ENCODE measurements at places on chromosomes 12 and 14.

DNA sequence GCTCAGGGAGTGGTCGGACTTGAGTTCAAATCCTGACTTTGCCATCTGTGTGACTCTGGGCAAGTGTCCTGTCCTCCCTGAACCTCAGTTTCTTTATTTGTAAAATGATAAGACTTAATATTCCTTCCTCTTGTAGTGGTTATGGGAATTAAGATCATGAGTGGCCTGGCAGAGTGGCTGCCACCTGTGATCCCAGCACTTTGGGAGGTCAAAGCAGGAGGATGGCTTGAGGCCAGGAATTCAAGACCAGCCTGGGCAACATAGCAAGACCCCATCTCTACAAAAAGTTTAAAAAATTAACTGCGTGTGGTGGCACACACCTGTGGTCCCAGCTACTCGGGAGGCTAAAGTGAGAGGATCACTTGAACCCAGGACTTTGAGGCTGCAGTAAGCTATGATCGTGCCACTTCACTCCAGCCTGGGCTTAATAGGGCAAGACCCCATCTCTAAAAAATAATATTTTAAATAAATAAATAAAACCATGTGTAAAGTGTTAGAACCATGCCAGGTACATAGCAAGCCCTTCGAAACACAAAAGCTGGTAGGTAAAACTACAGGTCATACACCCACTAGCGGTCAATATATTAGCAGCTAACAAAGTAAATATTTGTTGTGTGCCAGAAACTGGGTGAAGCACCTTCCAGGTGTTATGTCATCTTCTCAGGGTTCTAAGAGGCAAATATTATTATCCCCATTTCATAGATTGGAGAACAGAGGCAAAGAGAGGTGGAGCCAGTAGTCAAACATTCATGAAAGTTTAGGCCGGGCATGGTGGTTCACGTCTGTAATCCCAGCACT lies 17.4 kb upstream of the MAP1LC3B2 start:
- no peak for DNase-seq

DNA sequence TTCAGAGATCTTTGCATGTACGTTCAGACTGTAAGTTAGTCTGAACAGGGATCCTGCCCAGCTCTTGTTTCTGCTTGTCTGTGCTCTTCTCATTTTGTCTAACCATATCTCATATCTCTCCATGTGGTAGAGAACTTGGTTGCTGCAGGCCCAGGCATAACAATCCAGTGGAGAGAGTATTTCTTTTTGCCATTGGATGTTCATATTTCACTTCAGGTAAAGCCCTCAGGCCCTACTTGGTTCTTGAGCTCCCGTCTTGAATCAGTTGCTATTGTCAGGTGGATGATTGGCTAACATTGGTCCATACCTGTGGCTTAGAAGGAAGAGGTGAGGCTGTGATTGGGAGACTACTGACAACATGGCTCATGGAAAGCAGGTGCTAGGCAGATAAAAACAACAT lies 357.7 kb upstream of the FLRT2 start:
- no peak for DNase-seq

- no peak for DNase-seq
These were observed 86.0 kb downstream of the SLCO1A2 start for GRCh38 chr12:21248679-21249078.

GRCh38 chr14:94689218-94689984 lies 77.2 kb downstream of the SERPINA3 start:
- DNase-seq: peak; percentile 71

DNA sequence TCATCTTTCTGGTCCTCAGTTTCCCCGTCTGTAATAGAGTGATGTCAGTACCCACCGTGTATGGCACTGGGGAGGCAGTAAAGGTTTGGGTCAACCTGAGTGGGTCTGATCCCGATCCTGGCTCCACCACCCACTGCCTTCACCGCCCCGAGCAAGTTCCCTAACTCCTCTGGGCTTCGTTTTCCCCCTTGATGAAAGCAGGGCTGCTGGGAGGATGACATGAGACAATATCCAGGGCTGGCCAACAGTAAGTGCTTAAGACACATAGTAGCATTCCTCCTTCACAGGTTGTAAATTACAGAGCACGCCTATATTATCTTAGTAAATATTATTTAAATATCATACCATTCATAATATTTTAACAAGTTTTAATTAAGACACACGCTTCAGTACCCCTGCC lies 595 bp downstream of the PLEK2 start:
- no peak for DNase-seq

DNA sequence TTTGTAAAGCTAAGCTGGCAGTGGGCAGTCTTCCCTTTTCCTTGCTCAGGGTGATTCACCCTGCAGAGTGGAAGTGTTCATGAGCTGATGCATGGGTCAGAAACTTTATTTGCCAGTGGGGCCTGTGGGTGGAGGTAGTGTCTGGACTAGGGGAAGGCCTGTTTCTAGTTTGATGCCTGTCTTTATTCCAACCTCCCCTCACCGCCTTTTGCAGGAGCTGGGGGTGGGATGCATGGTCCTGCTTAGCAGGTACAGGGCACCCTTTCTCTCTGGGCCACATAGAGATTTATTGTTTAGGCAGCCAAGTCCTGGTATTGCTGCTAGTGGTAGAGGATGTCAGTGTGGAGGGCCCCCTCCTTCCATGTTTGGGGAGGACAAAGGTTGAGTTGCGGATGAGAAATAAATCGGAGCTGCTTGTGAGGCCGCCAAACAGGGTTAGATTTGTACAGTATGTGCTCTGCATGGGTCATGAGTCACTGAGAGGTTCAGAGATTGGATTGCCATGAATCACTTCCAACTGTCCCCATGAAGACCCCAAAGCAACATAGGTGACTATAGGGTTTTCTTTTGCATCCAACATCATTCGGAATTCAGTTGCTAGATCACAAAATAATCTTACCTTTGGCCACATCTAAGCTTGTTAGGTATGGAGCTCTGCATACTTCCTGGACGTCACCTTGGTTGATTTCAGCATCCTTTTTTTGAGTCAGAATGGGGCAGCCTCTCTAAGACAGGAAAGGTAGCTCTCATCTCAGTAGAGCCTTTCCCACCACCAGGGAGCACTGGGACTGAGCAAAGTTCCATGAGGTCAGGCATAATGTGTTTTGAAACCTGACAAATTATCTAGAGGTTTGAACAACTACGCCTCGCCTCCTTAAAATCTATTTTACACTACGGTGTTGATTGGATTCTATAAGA lies 8.8 kb downstream of the SMOC1 start:
- DNase-seq: no peak

- no peak for DNase-seq
These were observed 100.7 kb downstream of the DUSP16 start for GRCh38 chr12:12461923-12462315.

DNA sequence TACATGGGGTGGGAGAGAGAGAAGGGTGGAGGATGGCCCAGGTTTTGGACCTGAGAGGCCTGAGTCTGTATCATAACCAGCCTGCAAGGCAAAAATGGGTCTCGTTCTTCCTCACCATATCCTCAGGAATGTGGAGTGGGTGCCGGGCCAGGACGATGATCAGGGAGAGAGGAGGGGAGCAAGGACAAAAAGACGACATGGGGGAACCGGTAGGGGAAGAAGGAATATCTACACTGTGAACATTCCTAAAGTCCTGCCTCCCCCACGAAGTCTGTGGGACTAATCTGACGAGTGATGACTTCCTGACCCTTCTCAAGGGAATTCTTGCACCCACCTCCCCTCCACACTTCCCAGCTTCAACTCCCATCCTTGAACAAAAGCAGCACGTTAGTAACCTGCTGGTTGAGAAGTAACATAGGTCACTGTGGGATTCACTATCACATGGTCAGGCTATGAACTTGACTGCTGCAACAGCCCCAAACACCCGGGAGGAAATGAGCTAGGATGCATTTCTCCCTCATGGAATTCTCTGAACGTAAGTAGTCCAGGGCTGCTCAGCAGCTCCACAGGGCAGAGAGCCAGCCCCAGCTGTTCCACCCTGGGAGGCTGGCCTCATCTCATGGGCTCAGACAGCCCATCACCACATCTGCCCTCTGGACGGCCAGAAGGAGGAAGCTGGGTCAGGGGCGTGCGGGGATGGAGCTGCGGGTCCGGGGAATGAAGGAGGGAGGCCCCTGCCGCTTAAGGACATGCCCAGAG lies 36.8 kb upstream of the VWF start:
- no peak for DNase-seq

- DNase-seq: no peak
These were observed 5.4 kb upstream of the KCNH5 start for GRCh38 chr14:63050694-63051093.

DNA sequence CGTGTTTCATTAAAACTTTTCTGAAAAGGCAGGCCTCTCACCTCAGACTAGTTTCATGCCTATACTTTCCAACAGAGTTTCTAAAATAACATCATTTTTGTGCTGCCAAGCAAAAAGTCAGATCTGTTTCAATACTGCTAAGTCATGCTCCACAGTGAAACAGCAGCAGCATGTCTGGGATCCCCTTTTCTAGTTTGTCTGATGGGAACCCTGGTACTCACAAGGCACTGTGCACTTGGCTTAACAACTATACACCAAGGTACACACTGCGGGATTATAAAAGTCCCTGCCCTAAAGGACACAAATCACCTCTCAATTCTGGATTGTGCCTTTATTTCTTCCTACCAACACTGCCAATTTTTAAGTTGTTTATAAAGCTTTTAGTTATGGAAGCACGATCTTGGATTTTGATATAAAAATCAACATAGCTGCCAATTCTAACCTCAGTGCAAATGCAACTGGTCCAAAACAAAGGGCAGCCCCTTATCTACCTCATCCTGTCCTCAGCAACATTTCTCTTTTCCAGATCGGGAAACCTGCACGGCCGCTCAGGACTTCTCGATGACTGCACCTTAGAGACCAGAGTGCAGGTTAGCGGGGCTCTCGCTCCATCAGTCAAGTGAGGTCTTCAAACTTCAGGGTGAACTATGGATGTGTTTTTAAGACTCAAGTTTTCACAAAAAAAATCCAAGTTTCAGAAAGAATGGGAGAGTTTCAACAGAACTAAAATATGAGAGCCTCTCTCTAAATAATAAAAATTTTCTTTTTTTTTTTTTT lies 1.7 kb upstream of the EIF5 start:
- DNase-seq: no peak

- DNase-seq: no peak
These were observed 9.1 kb downstream of the RTL1 start for GRCh38 chr14:100894416-100894815.

GRCh38 chr12:8917751-8918150 lies 3.4 kb downstream of the PHC1 start:
- DNase-seq: no peak

DNA sequence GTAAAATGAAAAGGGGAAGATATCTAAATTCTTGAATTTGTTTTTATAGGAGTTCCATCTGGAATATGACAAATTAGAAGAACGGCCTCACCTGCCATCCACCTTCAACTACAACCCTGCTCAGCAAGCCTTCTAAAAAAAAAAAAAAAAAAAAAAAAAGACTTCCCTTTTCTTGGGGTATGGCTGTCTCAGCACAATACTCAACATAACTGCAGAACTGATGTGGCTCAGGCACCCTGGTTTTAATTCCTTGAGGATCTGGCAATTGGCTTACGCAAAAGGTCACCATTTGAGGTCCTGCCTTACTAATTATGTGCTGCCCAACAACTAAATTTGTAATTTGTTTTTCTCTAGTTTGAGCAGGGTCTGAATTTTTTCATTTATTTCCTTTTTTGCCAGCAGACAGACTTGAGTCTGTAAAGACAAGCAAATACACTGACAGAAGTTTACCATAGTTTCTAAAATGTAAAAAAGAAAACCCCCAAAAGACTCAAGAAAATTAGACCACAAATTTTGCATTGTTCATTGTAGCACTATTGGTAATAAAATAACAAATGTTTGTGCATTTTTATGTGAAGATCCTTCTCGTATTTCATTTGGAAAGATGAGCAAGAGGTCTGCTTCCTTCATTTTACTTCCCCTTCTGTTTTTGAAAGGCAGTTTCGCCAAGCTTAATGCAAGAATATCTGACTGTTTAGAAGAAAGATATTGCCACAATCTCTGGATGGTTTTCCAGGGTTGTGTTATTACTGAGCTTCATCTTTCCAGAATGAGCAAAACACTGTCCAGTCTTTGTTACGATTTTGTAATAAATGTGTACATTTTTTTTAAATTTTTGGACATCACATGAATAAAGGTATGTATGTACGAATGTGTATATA lies 12.1 kb upstream of the KCNMB4 start:
- DNase-seq: no peak

GRCh38 chr12:128823216-128823915 lies 392 bp downstream of the SLC15A4 start:
- no peak for DNase-seq

- DNase-seq: no peak
These were observed 5.9 kb upstream of the DEGS2 start for GRCh38 chr14:100165376-100165775.

- no peak for DNase-seq
These were observed 26.5 kb upstream of the TTC7B start for GRCh38 chr14:90842726-90843125.

- no peak for DNase-seq
These were observed 125.9 kb upstream of the NTF3 start for GRCh38 chr12:5305886-5306545.

- no peak for DNase-seq
These were observed 17.3 kb downstream of the PCNX1 start for GRCh38 chr14:70924521-70924920.

DNA sequence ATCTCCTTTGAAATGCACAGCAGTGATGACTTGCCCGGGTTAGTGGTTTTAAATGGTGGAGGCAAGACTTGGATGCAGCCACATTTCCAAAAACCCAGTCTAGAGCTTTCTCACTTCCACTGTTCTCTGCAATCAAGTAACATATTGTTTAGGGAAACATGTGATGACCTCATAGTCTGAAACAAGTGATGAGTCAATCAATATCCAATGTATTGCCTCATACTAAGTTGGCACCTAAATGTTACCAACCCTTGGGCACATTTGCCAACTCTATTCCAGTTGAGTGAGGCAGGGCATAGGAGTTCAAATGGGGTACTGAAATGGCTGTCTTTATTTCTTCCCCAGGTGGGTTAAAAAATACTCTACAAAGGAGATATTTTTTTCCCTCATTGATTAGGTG lies 1105.4 kb downstream of the VRK1 start:
- no peak for DNase-seq

DNA sequence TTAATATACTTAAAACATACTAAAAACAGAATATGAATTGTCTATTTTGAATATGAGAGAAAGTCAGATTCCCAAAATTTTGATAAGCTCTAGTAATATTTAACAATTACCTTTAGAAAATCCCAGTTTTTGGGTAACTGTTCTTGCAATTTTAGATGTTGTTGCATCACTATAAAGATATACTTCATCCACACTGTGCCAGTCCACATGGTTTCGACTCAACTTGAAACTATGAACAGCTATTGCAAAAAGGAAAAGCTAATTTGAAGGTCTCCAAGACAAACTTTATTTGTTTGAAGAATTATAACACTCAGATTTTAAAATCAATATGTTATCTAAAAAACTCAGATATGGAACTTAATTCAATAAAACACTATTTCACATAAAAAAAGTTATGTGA lies 59.9 kb downstream of the DDHD1 start:
- DNase-seq: no peak

DNA sequence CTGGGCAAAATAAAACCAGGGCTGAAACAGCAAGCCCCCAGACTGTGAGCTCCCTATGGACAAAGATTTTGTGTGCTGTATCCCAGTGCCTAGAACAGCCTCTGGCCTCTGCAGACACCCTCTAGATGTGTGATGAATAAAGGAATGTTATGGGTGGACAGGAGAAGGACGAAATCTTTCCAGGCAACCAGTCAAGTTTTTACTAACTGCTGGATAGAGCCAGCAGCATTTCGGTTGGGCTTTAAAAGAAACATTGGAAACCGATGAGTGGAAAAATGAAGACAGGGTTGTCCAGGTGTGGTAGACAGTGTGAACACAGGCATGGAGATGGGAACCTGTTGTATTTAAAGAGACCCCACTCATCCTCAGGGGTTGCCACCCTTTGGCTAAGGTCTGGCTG lies 4.0 kb downstream of the CHGA start:
- DNase-seq: no peak

- no peak for DNase-seq
These were observed 321.0 kb upstream of the RTL1 start for GRCh38 chr14:101224356-101225156.

Measured in neuronal stem cell (in vitro differentiated cells).